Stimulated activated CD4-positive, alpha-beta T cell treated with anti-CD3 and anti-CD28 coated beads, TNF-alpha, amount 100 ng/mL, for 24 hours (primary cell): ENCODE measurements at places on chromosomes 6 and 20.

DNA sequence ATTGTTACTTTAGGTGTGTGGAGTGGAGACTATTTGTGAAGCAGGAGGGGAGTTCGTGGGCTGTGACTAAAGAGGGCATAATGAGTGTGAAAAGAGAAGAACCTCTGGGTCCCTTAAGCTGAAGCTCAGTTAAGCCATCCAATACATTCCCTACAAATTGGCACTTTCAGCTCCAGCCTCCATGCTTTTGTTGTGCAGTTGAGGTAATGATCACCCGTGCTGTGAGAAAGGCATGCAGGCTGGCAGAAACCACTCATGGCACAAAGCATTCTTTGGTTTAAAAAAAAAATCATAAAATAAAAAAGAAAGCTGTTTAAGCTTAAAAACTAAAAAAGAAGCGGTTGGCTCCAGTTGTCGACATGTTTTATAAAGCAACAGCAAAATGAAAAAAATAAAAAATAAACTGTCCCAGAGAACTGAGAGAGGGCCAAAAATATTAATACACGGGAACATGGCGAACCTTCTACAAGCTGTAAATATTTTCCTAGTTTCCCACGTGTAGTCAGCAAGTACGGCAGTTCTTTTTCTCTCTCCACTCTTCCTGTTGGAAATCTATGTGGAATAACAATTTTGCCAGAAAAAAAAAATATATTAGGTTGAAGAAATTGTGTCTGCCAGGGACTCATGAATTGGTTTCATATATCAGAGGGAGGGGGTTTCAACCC is 82.2 kb downstream of the ANKRD60 start:
- no peak for DNase-seq

DNA sequence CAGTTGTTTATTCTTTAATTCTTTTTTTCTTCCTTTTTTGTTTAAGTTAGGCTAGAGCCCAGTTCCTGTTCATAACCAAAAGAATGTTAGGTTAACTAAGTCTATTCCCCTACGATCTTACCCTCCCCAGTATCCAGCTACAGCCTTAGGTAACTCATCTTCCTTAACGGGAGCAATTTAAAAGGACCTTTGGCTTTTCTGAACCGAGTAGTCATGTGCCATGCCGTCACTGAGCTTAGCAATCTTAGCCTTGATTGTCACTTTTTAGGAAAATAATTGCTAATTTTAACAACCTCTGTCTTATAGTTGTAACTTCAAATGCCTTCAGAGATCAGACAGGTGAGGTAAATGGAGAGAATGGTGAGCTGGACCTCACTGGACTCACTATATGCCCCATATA is 6.2 kb downstream of the METTL24 start:
- DNase-seq = no peak

DNA sequence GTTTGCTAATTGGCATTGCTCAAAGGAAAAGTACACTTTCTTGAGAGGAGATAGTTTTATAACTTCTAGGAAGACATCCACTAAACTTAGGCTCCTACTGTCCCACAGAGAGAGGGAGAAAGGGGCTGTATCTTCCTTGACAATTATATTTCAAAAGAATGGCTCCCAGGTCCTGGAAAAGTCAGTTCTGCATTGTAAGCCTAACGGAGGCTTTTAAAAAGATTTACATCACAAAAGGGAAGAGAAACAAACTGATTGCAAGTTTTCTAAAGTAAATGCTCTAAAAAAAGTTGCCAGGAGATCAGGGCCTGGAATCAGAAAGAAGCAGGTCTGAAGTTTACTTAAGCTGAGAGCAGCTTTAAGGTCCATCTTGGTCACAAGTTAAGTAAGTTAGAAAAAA is 839.5 kb downstream of the FRK start:
- DNase-seq = no peak

DNA sequence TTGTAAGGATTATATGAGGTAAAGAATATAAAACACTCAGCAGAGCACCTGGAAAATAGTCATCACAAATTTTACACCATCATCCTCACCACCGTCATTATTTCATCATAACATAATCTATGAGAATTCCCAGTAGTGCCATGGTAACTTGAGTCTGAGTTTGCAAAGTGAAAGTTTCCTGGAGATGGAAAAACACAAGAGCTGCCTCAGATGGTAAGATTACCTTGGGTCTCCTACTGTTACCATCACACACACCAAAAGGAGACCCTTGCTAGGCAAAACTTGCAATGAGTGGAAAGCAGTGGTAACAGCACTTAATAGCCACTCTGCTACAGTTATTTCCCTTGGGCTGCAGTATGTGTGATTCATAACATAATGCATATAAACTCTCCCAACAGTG is 589.8 kb downstream of the RNF144B start:
- DNase-seq = no peak

DNA sequence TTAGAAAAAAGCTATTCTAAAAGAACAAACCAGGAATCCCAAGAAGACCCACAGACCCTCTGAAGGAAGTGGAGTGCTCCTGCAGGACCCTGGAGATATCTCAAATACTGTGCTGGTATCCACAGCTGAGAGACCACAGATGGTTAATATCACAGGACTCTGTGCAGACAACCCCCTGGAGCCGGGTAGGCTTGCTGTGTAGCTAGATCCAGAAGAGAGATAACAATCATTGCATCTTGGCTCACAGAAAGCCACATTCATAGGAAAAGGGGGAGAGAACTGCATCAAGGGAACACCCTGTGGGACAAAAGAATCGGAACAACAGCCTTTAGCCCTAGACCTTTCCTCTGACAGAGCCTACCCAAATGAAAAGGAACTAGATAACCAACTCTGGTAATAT is 689.5 kb downstream of the PHF3 start:
- DNase-seq = no peak

DNA sequence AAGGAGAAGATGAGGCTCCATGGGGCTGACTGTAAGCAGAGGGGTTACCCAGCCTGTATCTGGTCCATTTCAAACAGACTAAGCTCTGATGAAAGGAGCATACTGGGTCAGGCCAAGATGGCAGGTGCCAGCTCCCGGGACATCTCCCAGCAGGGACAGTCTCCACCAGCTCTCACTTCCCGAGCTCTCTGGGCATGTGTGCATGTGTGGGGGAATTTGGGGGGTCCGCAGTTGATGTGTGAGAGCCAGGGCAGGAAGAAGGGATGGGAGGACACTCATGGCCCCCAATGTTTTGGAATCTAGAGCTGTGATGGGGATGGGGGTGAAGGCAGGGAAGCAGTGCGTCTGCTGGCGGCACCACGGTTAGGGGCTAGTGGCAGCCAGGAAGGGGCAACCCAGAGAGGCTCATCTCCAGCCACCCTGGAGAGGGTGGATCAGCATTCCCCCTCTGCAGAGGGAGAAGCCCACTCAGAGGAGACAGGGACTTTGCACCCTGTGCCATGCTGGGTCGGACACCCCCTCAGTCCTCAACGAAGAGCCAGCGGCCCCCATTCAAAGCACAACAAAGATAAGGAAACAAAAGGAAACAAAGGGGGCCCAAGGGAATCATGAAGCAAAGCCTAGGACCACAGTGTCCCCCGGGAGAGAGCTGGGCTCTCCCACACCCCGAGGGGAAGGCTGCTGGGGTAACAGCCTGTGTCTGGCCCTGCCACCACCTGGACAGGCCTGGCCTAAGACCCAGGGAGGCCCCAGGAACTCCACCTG is 52.4 kb downstream of the DSTN start:
- no peak for DNase-seq

GRCh38 chr6:129033581-129033980 is 150.6 kb downstream of the LAMA2 start:
- DNase-seq = no peak

DNA sequence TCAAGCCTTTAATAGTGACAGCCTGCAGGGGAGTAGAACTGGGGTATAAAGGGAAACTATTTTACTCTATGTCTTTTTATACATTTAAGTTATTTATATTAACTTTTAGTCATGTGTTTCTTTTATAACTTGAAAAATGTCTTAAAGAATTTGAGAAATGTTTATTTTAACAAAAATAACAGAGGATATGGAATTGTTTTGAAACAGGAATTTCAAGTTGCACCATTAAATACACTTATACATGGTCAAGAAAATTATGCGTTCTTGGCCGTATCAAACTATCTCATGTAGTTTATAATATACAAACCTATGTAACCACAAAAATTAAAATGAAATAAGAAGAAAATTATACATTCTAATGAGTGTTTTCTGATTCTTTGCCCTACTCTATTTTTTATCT is 282.7 kb downstream of the GRIK2 start:
- DNase-seq = no peak

GRCh38 chr6:45951321-45952167 is 64.1 kb downstream of the CLIC5 start:
- DNase-seq = no peak

DNA sequence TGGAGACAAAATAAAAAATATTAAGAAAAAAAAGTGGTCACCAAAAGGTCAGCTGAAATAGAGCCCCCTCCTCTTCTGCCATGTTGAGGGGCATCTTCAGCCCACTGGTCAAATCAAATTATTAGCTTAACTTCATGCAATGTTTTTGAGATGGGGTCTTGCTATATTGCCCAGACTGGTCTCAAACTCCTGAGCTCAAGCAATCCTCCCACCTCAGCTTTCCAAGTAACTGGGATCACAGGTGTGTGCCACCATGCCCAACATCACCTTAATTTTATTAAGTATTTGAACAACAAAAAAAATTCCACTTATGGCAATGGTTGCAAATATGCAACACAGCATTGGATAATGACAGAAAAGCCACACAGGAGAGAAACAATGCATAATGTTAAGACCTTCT is 99.3 kb upstream of the BEND3 start:
- no peak for DNase-seq

GRCh38 chr20:44734938-44735337 is 10.7 kb upstream of the KCNK15 start:
- no peak for DNase-seq

- no peak for DNase-seq
Measured at GRCh38 chr6:75292555-75292954, 8.0 kb upstream of the TMEM30A start.

- DNase-seq = no peak
Measured at GRCh38 chr20:53833333-53834061, 236.9 kb downstream of the BCAS1 start.
